ENCODE measurements at places on chromosomes 4 and X.

GRCh38 chr4:40246011-40246900 is 49.4 kb downstream of the RHOH start:
- H3K4me3 ChIP-seq: peak overlapping the region; percentile 74
- no peaks in the 10 kb centered on the region for H3K27me3 ChIP-seq
- DNase-seq: no peak
- peaks cover 68% of the 10 kb centered on the region for H3K36me3 ChIP-seq
- peaks cover 89% of the 10 kb centered on the region for H3K4me1 ChIP-seq

GRCh38 chr4:76950052-76950955 is 752 bp downstream of the SEPTIN11 start:
- H3K4me3 ChIP-seq: peak overlapping the region; percentile 87
- peaks cover 5% of the 10 kb centered on the region for H3K36me3 ChIP-seq
- peaks cover 17% of the 10 kb centered on the region for H3K4me1 ChIP-seq
- H3K27ac ChIP-seq: peak overlapping the region; percentile 73
- peaks cover 36% of the 10 kb centered on the region for H3K27me3 ChIP-seq
- DNase-seq: peak; percentile 59

- H3K4me3 ChIP-seq: no peak overlapping the region
- H3K36me3 ChIP-seq: no peaks in the 10 kb centered on the region
- no peaks in the 10 kb centered on the region for H3K4me1 ChIP-seq
- H3K27ac ChIP-seq: no peak overlapping the region
Measured at GRCh38 chr4:119014658-119015057, 121.0 kb upstream of the MYOZ2 start.

DNA sequence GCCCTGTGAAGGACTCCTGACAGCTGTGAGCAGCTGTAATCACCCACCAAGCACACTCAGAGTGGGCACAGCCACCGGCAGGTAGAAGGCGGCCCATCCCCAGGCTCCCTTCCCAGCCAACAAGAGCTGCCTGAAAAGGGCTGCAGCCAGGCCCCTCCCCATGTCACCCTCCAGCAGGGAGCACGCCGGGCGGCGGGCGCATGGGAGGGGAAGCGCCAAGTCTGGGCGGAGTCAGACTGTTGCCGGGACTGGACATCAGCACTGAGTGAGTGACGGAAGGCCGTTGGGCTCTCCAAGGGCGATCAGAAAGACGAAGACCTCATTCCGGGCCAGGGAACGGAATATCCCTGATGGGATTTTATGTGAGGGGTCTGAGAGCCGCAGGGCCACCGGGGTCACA is 82.1 kb downstream of the PPP2R2C start:
- no peak overlapping the region for H3K4me3 ChIP-seq
- H3K27ac ChIP-seq: no peak overlapping the region
- H3K27me3 ChIP-seq: peaks cover 23% of the 10 kb centered on the region

GRCh38 chr4:81600520-81601357 is 129.0 kb upstream of the RASGEF1B start:
- H3K4me1 ChIP-seq: no peaks in the 10 kb centered on the region
- H3K4me3 ChIP-seq: no peak overlapping the region
- DNase-seq: no peak
- H3K27ac ChIP-seq: no peak overlapping the region

DNA sequence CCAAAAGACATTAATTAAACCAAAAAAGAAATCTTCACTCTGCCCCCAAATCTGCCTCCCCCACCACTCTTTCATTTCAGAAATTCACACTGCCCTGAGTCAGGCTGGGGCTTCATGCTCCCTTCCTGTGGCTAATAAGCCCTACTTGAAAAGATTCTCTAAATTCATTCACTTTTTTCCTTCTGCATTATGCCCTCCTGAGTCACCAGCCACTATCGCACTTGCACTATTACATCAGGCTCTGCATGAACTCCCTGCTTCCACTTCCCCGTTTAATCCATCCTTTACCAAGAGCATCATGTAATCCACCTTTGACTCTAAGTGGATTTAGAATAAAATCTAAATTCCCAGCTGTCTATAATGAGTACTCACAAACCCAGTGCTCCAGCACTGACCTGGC is 295.4 kb upstream of the KLF3 start:
- DNase-seq: no peak
- H3K4me1 ChIP-seq: no peaks in the 10 kb centered on the region
- no peak overlapping the region for H3K27ac ChIP-seq
- H3K27me3 ChIP-seq: peaks cover 4% of the 10 kb centered on the region

DNA sequence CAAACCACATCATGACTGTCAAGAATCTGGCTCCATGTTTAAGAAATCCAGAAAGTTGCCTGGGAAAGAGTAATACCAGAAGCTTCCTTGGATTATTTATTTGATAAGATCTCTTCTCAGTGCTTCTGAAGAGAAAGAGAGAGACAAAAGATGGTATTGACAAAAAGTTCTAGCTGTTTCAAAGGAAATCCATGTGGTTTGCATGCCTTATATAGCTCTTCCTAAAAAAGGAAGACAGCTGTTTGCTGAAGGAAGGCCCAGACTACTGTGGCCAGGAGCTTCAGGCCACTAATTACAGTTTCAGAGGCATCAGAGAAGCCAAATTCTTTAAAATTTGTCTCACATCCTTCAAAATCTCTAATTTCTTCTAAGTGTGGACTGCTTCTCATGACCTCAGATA is 565.2 kb upstream of the SLIT2 start:
- no peaks in the 10 kb centered on the region for H3K4me1 ChIP-seq
- H3K27me3 ChIP-seq: no peaks in the 10 kb centered on the region
- H3K36me3 ChIP-seq: no peaks in the 10 kb centered on the region
- no peak for DNase-seq

GRCh38 chr4:155900381-155900780 is 3.1 kb upstream of the TDO2 start:
- DNase-seq: no peak
- H3K4me1 ChIP-seq: no peaks in the 10 kb centered on the region
- H3K27me3 ChIP-seq: no peaks in the 10 kb centered on the region

DNA sequence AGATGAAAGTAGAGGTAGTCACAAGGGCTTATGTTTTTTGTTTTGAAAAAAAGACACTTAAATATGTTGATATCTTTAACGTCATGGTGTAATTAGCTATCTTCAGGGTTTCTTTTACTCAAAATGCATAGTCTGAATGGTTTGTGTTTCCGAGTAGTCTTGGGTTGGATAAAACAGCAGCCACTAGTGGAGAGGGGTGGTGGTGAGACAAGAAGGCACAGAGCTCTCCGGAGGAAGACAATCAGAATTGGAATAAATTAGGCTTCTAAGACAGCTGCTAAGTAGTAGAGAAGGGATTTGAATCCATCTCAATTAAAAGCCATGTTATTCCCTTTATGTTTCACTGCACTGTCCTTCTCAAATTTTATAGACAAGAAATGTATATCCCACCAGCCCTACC is 240.4 kb upstream of the VEGFC start:
- no peak overlapping the region for H3K27ac ChIP-seq
- no peaks in the 10 kb centered on the region for H3K36me3 ChIP-seq
- no peaks in the 10 kb centered on the region for H3K4me1 ChIP-seq
- DNase-seq: no peak

All from activated CD8-positive, alpha-beta memory T cell treated with anti-CD3 and anti-CD28 coated beads, Interleukin-2, amount 10 ng/mL, durations not matched to agents 7 days and 5 days (primary cell).